ENCODE measurements at places on chromosomes 2 and 18.

- DNase-seq: no peak
These were observed 420.5 kb downstream of the MTX2 start for GRCh38 chr2:176689711-176690110.

DNA sequence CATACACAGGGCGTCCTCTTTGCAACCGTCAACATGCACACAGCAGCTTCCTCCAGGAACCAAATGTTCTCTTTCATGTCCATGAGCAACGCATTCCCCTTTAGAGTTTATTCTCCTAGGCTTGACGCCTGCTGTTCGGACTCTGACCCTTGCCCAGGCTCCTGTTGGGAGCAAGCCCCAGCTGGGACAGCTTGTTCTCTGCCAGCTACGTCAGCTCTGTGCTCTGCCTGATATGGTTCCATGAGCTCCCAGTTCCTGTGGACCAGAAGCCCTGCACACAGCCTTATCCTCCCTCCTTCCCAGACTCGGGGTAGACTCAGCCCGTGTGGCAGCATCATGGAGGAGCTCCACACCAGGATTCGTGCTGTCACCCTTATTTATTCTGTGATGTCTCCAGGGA is 253.1 kb upstream of the PXDN start:
- no peak for DNase-seq

DNA sequence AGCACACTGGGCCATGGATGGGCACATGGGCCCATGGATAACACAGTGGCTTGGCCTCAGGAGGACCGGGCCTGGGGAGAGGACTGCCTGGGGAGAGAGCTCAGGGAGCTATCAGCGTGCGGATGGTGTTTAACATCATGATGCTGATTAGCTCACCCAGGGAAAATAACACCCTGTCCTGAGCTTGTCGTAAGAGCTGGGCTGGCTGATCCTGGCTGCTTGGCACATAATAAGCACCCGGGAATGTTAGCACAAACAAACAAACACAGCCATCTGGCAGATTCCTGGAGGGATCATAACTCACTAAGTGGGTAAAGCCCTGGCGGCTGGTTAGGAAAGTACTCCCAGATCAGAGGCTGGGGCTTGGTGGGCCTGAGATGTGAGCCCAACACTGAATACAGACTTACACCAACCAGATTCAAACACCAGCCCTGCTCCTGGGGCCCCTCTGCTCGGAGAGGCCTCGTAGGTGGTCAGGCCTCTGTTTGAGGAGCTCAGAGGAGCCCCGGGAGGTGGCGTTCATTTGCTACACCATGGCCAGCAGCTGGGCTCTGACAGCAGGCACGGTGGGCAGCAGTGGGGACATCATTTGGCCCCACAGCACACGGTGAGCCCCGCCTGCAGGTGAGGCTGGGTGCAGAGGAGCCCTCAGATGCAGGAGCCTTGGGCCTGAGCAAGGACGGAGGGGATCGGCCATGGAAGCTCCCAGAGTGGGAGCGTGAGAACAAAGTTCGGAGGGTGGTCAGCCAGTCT is 193.4 kb upstream of the HDAC4 start:
- peak; percentile 6 for DNase-seq

DNA sequence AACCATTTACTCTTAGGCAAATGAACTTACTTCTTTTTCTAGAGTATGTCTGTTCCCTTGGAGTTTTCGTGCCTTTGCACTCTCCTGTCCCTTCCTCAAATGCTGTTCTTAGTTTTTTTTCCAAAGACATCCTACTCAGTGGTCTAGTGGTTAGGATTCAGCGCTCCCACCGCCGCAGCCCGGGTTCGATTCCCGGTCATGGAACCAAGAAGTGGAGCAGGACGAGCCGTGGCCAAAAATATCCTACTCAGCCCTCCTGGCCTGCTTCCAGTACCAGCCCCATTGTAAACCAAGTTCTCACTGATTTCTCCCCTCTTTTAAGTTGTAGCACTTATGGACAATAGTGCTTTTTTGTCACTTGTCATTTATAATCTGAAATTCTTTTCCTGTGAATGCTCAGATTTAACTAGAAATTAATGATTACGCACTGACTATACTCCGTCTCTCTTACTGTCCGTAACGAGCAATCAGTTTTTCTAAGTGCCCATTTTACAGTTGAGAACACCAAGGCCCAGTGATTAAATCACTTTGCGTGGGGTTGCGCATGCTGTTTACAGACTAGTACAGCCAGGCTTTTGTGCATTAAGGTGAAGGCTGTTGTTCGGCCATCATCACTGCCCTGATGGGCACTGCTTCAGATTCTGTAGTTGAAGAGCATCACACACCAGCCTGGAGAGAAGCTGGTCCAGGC is 17.9 kb downstream of the GREB1 start:
- DNase-seq: no peak

DNA sequence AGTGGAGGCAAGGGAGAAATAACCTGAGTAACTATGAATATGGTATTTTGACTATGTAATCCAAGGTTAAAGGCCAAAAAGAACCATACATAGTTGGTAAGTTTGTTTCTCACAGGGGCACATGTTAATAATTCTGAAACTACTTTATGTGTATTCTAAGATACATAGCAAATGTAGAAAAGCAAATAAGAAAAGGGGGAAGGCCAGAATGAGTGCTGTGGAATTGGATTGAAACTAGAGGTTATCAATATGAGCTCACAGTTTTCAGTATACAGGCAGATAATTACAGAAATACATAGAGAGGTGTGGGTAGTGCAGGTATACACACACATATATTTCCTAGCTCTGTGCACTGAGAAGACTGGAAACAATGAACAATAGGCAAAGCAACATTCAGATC is 13.7 kb downstream of the INO80C start:
- DNase-seq: no peak

- no peak for DNase-seq
These were observed 21.7 kb upstream of the CXCR4 start for GRCh38 chr2:136139631-136140030.

GRCh38 chr18:11276678-11277077 is 127.3 kb upstream of the PIEZO2 start:
- no peak for DNase-seq

GRCh38 chr18:42105394-42105793 is 150.4 kb downstream of the PIK3C3 start:
- no peak for DNase-seq

DNA sequence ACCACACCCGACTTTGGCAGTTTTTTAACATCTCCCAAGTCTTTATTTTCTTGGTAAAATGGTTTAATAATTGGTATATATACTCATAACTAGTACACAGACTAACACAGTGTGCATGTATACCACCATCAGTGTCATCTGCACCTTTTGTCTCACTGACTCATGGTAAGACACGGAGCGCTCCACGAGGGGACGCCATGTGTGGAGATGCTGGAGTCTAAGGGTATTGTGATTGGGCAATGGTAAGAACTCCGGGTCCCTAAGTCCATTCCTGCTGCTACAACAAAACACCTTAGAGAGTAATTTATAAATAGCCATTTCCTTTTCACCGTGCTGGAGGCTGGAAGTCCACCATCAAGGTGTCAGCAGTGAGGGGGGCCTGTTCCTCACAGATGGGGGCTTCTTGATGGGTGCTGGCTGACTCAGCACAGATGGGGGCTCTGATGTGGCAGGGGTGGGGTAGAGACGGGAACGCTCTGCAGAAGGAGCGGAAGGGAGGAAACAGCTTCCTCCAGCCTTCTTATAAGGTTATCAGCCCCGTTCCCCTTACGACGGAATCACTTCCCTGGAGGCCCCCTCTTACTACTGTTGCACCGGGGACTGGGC is 42.0 kb upstream of the EDAR start:
- peak; percentile 17 for DNase-seq

DNA sequence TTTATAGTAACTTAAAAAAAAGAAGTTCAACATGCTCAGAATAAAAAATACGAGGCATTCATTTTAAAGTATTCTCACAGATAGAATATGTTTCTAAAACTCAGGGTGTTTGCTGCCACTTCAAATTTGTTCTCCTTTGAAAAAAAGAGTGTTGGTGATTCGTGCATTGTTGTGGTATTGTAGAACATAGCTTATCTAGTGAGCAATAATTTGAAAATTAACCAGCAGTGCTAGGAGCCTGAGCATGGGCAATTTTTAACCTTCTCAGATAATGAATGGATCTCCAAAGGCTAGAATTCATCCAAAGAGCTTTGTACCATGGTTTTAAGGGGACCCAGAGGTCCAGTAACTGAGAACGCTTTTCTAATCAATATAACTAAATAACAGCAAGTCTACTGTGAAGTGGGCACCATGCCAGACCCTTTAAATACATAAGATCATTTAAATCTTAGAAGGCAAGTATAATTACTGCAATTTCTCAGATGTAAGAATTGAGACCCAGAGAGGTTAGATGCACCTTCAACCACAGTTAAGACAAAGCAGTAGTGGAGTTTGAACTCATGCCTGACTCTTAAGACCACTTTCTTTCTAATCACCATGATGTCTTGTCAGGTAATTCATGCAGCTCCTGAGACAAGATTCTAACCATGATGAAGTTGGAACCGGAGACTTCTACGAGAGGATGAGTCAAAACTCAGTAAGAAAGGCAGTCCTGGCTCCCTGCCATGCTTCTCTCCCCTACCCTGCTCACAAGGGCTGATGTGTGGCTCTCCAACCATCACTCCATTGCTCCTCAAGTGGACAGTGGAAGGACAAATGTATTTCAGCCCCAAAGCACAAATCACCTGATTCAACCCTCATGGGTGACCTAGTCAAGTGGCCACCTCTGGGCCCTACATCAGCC is 3.4 kb downstream of the CYRIA start:
- DNase-seq: no peak

DNA sequence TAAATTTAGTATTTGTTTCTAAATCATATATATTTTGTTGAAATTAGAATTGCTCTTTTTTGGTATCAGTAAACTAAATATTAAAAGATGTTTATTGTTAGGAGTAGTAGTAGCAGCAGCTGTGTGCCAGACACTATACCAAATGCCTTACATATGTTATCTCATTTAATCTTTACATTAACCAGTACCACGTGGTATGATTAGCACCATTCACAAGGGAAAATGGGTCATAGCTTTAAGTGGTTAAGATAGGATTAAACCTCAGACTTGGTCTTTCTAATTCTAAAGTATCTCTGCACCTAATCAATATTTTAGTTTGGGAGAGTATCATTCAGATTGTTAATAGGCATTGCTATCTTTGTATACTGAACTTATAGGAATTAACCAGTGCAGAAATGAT is 29.0 kb downstream of the PSMD14 start:
- no peak for DNase-seq

DNA sequence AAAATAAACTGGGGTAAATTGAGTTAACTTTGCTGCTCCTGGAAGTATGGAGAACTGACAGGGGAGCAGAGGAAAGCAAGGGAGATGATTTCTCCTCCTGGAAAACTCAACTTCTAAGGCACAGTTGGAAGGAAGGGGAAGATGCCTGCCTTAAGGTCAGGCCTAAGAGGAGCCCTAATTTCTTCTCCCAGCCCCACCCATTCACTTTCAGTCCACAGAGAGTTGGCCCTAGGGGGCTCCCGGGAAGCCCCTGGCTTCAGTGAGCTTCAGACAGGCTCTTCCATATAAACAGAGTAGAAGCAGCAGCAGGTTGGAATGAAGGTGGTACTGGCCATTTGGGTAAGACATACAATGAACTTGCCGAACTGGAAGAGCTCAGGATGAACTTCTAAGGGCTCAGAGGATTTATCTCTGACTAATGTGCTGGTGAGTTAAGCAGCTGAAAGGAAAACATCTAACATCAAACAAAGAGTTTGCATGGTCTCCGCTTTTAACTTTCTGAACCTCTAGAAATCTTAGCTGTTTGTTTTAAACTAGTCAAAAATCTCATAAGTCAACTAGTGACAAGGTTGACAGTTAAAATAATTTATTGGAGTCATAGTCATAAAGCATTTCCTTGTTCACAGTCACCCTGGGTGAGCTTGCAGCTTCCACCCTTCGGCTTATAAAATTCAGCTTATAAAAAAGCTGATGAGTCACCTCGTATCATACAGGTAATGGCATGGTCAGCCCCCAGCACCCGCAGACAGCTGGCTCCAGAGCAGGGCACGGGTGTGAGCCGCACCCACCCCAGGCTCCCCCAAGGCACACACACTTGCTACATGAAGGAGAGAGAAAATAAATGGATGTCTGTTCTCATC is 9.8 kb downstream of the MALL start:
- no peak for DNase-seq

- no peak for DNase-seq
These were observed 44.2 kb downstream of the ARID5A start for GRCh38 chr2:96580771-96581170.

GRCh38 chr2:239385096-239386000 is 15.5 kb downstream of the HDAC4 start:
- no peak for DNase-seq

DNA sequence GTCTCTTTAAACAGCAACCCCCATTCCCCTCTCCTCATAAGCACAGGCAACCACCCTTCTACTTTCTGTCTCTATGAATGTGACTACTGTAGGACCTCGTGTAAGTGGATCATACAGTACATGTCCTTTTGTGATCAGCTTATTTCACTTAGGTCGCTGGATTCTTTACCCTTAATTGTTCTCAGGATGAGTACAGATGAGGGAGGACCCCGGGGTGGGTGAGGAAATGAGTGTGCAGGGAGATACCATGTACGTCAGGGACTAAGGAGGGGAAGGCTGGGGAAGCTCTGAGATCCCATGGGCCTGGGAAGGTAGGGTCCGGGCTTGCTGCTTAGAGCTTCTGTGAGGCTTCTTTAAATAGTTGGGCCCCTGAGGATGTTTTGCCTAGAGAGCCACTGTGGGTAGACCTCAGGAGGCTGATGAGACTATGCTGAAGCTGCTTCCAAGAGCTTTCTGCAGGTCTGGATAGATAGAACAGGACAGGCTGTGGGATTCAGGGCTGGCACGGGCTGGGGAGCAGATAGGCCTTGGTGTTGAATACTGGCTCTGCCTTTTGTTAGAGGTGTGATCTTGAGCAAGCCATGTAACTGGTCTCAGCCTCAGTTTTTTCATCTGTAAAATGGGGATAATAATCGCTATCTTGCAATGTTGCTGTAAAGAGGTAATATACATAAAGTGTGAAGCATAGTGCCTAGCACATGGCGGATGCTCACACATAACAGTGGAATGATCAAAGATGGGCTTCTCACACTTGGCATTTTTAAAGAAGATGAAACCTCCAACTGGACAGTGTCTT is 155.3 kb downstream of the PRKCE start:
- DNase-seq: no peak

DNA sequence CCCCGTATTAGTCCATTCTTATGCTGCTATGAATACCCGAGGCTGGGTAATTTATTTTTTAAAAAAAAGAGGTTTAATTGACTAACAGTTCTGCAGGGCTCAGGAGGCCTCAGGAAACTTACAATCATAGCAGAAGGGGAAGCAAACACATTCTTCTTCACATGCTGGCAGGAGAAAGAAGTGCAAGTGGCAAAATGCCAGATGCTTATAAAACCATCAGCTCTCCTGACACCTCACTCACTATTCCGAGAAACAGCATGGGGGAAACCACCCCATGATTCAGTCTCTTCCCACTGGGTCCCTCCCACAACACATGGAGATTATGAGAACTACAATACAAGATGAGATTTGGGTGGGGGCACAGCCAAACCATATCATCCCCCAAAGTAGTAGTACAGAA is 2148.5 kb upstream of the PIK3C3 start:
- no peak for DNase-seq

Measured in activated CD4-positive, alpha-beta T cell treated with anti-CD3 and anti-CD28 coated beads for 1 hour (primary cell).